ENCODE measurements at places on chromosomes 2 and 18.

DNA sequence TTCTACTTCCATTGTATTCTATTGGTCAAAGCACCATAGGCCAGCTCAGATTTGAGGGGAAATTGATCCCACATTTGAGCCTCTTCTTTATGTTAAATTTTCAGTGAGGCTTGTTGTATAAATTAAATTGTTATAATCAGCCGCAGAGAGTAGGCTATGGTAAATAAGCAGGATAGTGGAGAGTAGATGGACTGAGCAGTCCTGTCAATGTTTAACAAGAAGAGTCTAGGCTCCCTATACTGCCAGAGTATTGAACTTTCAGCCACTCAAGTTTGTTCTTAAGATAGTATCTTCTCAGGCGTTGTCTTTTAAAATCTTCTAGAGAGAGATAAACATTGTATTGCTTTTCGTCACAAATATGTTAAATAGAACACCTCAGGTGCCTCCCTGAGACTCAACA is 100.9 kb downstream of the PRKRA start:
- DNase-seq = no peak

GRCh38 chr2:190435031-190435670 is 27.0 kb downstream of the MFSD6 start:
- DNase-seq = no peak

DNA sequence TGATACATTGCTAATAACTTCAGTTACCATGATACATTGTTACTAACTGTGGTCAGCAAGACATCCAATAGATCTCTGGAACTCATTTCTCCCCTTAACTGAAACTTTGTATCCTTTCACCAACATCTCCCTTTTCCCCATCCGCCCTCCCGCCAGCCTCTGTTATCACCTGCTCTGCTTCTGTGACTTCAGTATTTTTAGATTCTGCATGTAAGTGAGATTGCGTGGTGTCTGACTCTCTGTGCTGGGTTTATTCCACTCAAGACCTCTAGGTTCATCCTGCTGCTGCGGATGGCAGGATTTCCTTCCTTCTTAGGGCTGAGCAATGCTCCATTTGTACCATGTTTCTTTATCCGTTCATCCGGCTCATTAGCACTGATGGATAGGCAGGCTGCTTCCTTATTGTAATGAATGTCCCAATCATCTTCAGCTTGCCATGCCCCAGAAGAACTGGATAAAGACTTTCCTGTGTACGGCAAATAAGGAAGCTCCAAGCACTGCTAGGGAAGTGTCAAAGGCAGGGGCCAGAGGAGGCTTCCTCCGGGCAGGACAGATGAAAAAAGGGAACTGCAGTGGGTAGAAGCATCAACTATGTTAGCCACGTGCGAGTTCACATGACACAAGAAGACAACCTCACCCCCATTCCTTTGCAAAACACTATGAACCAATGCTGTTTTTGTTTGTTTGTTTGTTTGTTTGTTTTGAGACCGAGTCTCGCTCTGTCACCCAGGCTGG is 113.4 kb downstream of the EIPR1 start:
- no peak for DNase-seq

DNA sequence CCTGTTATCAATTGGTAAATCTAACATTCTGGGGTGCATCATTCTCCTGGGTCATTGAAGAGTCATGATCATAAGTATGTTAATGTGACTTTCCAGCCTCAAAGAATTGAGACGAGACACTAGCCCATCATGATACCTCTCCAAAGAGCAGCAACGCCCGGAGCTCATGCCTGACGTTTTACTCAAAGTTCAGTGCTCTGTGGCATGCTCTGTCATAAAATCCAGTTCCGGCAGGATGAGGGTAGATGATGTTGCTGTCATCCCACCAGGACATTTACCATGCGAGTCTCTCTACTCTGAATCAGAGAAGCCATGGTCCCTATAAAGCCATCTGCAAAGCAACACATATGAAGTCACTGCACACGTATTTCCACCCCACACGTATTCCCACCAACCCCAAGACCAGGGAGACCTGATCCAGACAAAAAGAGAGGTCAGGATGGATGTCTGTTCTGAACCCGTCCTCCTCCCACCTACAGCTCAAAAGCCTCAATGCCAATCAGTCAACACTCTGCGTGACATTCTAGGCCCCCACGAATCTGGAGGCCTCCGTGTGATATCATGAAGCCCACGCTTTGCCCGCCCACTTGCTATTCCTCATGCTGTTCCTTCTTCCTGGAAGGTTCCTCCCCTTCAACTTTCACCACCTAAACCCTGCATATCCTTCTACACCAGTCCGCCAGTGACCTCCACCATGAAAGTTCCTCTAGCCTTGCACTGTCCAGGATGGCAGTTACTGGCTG is 85.8 kb downstream of the DNMT3A start:
- no peak for DNase-seq

- DNase-seq = no peak
Observed at GRCh38 chr18:10047237-10047636, 133.4 kb downstream of the VAPA start.

- DNase-seq = no peak
Observed at GRCh38 chr2:9144046-9144445, 62.6 kb upstream of the ASAP2 start.

GRCh38 chr2:239594019-239594771 is 193.4 kb upstream of the HDAC4 start:
- DNase-seq = no peak

DNA sequence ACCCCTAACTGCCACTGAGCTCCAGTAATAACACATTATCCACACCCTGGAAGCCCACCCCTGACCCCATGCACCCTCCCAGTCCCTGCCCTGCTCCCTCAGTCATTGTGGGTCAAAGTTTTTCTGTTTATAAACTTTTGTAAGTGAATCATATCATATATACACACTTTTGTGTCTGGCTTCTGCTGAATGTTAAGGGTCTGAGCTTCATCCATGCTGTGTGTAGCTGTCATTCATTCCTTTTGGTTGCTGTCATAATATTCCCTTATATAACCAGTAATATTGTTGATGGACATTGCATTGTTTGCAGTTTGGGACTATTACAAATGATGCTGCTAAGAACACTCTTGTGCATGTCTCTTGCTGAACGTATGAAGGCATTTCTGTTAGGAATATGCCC is 14.5 kb downstream of the CNNM4 start:
- DNase-seq = no peak

Measured in stimulated activated CD8-positive, alpha-beta memory T cell treated with anti-CD3 and anti-CD28 coated beads, Interleukin-15, amount 100 ng/mL, for 4 hours (primary cell).